ENCODE measurements at places on chromosomes 12 and 14. TPM values are rescaled to one million over a fixed set of nuclear protein-coding genes. Genes with fewer than 3 reads are reported as not detected.

DNA sequence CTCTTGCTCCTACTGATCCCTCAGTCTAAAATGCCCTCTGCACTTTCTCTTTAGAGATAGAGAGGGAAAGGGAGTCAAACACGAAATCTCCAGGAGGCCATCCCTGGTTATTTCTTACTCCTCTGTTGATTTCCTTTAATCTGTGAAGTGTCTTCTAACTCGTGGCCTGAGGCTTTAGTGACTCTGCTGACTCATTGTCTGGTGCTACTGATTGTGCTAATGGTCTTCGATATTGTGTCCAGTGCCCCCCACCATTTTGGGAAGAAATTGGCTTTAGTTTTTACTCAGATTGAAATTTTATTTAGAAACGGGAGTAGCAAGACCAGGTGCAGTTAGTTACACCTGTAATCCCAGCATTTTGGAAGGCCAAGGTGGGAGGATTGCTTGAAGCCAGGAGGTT, 839 bp downstream of the CLEC9A start:
- DNase-seq: no peak

DNA sequence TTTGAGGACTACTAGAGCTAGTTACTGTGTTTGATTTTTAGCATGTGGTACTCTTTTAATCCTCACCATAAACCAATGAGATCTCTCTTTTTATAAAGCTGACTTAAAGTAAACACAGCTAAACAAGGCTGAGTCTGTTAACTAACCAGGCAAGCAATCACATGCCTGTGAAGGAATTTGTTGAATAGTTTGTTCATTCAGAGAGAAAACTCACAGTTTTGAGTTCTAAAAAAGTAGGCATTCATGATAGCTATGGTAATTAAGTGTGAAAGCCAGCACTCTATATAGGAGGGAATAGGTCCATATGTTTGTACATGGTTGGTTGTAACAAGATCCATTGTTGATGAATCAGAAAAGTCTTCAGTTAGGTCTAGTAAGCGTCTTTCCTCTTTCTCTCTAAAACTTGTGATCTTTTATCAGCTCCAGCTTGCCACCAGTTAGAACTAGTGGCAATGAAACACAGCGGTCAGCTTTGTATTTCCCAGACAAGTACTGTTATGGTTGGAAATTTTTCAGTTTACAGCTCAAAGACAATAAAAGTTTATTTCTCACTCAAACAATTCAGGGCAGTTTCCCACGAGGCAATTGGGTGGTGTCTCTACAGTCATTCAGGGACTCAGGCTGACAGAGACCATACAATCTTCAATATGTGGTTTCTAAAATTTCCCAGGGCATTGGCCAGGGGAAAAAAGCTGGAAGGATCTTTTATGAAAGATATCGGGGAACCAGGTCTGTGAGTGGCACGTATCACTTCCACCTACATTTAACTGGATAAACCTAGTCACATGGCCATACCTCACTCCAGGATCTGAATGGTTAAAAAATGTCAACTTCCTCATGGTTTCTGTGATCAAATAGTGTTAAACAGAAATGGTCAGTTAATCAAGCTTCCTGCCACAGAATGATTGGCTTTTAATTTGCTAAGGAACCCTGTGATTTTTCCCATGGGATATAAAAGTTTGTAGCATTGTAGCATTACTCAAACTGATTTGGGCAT, 203.1 kb downstream of the KIF21A start:
- DNase-seq: no peak

Gene NR1H4
- 0.20 TPM for polyA plus RNA-seq

DNA sequence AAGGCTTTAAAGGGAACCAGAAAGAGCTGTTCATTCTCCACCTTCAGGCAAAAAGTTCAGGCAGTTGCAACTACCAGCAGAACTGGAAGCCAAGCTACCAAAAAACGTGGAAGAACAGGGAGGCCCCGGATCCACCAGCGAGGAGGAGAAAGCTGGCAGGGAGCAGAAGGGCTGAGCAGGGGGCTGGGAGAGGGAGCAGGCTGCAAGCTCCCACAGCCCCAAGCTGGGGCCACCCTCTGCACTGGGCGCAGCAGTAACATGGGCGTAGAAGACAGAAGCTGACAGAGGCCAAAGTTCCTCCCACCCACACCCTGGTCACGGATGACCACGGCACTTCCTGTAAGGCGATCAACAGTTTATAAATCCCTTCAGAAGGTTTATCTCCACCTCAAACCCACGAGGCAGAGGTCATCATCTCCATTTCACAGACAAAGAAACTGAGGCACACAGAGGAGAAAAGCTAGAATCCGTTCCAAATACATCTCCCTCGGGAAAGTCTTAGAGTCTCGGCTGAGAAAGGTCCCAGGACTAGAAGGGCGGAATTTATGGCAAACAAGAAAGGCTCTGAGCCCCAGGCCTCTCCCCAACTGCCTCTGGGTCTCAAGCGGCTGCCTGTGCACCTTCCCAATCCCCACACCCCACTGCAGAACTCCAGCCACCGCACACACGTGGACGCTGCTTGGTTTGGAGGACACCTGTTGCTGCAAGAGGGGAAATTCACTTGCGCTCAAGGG, 1.8 kb downstream of the CCDC85C start:
- DNase-seq: no peak
